ENCODE measurements at places on chromosomes 1 and 21.
A peak's percentile ranks its signal among the peaks of the same experiment; 100 is the strongest.

- no peak for DNase-seq
These were observed 9.5 kb downstream of the CD5L start for GRCh38 chr1:157831968-157832626.

- no peak for DNase-seq
These were observed 3.4 kb upstream of the RNF19B start for GRCh38 chr1:32967888-32968568.

DNA sequence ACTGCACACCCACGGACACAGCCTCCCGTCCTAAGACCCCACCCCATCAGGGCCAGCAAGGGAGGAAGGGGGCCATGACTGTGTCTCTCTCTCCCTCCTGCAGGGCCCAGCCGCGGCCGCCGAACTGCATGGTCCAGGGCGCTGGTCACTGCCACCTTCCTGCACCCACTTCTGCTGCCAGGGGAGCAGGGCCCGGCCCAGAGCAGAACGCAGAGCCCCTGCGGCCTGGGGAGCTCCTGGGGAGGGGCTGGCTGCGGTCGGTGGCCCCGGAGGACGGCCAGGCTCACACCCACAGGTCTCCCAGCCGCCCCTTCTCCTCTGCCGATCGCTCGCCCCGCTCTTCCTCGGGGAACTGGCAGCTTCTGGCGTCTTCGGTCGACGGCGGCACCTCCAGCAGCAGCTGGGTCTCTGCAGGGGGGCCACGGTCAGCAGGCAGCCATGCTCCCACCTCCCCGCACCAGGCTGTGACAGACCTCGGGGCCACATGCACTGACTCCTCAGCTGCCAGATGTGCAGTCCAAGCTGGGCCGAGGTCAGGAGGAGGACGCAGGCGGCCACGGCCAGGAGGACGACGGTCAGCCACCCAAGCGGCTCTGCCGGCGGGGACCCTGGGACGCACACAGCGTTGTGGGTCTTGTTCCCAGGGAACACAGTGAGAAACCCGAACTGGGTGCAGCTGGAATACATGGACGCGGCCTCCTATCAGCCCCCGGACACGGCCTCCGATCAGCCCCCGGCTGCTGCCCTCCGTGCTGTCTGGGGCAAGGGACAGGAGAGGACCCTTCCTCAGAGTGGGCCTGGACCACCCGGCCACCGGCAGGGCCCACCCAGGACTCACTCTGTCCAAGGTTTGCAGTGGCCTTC, 2.6 kb downstream of the TNFRSF18 start:
- no peak for DNase-seq

DNA sequence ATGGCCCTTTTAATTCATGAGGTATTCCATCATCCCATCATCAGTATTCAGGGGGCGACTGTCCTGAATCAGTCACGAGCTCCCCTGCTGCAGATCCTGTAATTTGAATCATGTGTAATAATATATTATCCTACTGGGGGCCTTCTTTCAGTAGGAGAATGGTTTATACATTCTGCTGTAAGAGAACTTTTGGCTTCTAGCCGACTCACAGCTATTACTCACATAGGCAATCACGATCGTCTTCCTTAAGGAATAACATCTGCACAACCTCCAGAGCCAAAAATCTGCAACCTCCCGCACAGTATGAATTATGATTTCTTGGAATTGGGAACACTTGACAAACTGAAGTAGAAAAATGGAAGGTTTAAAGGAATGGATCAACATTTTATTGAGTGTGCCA, 343.0 kb downstream of the USP25 start:
- no peak for DNase-seq

DNA sequence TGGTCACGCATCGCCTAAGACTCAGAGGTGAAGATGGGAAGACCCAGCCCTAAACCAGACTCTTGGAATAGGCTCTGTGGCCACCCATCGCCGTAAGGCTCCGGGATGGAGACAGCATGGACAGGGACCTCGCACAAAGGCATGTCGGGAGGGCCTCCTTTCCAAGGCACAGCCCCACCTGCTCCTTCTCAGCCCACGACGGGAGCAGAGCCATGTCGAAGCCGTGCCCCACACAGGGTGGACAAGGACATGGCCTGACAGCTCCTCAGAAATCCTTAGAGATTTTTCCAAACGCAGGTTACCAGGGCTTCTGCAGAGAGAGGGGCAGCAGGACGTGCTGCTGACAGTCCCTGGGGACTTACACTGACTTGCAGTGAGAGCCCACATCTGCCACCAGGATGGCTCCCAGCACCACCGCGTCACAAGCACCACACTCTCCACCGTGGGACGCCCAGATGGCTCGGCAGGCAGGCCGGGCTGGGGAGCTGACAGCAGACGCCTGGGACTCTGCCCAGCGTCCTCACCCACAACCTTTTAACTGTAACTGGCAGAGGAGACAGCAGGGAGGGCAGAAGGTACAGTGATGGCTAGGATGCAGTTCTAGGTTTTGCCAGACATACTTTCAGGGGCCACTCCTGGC, 12.0 kb downstream of the SSU72 start:
- DNase-seq = no peak

DNA sequence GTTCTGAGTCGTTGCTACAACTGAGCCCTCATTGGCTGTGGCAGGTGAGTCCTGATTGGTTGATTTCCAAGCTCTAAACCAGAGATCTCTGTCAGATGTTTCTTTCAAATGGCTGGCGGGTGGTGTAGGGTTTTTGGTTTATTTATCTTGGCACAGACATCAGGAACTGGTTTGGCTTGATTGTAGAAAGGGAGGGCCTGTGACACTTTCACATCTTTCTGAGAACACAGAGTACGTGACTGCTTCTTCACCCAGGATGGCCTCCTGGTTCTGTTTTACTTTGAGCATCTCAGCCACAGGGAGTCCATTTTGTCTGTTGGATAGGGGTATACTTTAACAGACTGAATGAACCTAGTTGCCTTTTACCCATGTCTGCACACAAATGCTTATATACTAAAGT, 89.4 kb upstream of the GPR52 start:
- no peak for DNase-seq

DNA sequence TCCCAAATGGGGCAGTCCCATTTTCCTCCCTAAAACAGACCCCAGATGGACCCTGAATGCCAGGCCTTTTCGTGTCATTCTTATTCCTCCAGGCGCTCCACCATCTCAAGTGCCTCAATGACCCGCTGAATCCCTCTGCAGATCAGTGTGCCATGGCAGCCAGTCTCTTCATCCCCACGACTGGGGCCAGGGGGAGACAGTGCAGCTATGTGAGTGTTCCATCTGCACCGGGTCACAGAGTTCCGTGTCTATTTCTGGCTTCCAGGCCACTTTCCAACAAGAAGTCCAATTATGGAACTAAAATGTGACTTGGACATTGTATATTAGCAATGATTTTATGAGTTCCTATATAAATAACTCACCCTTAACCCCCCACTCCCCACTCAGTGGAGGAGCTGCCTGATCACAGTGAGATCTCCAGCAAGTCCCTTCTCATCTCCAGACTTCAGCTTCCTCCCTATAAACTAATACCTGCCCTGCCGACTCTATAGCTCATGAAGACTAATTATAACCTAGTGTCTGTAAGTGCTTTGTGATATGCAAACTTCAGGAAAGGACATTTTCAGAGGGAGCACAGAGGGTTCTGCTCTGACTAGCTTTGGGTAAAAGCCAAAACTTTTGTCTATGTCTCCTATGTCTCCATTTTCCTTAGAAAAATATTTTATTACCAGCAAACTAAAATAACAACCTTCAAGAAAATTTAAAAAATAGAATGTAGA, 56.3 kb upstream of the NFASC start:
- no peak for DNase-seq

- DNase-seq = no peak
These were observed 16.0 kb downstream of the ARV1 start for GRCh38 chr1:230994860-230995259.

GRCh38 chr1:200176181-200176580, 148.7 kb downstream of the NR5A2 start:
- DNase-seq = no peak

DNA sequence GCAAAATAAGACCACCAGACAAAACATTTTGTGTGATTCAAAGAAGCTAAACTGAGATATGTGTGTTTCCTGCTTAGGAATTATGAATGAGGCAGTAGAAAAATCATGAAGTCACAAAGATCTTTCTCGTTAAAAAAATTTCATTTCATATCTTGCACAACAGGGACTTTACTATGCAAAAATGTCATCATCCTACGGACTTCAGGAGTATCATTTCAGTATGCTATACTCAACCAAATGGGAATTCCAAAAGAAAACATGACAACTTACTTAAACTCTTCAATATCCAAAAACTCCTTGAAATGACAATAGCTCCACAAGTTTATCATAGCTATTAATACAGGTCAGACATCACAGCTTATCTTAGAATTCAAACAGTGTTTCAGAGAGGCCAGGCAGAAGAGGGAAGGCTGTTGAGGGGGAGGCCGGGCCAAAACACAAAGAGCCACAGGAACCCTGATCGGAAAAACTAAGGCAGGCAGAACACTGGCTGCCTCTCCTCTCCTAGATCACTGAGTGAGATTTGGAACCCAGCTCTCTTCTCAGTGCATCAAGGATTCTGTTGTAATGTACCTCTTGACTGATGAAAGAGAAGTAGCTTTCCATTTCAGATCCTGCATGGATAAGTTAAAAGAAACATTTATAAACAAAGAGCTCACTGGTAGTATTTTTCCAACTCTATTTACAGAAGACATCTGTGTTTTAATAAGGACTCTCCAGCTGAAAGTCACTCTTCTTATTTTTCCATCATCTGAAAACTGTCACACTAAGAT, 66.9 kb downstream of the TESK2 start:
- no peak for DNase-seq

- peak; percentile 88 for DNase-seq
These were observed at the start of gene KCNH1 for GRCh38 chr1:211133836-211134669. Gene KCNH1, minus strand, starts transcription at chr1:211134148. Its CDS starts 203 bp downstream, at chr1:211133945.

DNA sequence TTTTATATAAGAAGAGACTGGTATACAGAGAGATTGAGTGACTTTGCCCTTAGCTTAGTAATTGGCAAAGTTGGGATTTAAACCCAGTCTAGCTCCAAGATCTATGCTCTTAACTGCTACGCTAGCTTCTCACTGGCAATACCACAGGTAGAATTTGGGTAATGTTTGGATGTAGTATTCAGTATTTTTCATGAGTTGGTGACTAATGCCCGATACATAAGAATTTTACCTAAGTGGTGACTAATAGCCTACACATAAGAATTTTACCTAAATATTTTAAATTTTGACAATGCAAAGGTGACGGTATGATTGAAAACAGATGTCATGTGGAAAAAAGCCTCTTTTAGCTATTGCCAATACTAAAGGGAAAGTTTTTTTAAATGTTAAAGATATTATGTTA, 24.3 kb downstream of the GPSM2 start:
- no peak for DNase-seq

DNA sequence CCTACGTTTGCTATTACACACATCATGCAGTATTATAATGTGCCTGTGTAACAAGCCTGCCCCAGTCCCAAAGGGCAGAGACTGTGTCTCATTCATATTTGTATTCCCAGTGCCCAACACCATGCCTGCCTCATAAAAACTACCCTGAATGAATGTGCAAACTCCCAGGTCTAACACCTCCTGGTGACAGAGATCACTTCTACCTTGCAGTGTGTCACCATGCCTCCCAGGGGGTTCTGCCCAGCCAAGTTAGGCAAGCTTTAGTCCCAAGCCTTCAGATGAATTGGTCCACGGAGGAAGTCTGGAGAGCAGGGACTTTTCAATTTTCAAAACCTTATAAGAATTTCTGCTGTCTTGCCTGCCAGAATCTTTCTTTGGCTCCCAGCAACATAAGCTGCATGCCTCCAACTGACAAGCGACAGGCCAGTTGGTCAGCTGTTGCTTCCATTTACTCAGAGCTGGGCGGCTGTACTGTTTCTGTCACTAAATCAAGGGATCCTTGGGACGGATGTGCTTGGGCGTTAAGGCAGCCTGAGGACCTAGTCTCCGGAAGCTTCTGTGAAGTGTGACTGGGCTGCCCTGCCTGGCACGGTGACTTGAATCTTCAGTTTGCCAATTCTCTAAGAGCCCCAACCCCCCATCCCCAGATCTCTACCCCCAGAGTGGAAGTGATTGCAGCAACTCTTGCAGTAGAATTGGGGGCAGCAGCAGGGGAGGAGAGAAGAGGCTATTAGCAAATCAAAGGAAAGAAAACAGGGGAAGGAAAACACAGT, 1.2 kb downstream of the RXRG start:
- peak; percentile 11 for DNase-seq

DNA sequence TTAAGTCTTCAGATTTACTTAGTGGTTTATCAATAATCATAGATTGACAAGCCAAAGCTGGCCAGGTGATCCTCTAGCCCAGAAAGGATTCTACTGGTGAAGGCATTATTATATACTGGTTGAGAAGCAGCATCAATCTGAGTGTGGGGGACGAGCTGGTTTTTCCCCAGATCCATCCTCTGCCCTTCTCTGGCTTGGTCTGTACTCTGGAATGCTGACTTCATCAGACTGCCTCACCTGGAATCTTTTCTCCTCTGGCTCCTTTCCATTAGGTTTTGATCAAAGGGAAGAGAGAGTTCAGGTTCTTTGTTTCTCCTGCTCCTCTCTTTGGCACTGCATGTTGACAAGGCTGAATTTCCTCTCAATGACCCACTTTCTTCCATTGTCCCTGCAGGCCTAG, 93.9 kb downstream of the KCTD3 start:
- no peak for DNase-seq

DNA sequence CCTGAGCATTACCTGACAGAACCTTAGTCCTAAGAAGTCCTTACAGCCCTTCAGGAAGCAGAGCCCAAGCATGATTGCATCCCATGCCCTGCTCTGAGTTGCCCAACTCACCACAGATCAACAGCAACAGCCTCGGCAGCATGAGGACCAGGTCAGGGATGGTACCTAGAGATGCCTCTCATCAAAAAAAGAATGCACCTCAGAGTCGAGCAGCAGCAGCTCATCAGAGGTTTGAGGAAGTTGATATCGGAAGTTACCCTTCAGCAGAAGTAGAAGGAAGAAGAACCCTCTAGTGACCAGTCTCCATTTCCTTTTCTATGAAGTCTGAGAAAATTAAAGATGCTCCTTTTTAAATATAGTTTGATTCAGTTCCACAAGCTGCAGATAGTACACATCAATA, at the start of gene FCRL1:
Gene FCRL1, minus strand, starts transcription at position 225 of the 400 bp plus-strand sequence. Its CDS starts 83 bp downstream, at position 142.
- no peak for DNase-seq

DNA sequence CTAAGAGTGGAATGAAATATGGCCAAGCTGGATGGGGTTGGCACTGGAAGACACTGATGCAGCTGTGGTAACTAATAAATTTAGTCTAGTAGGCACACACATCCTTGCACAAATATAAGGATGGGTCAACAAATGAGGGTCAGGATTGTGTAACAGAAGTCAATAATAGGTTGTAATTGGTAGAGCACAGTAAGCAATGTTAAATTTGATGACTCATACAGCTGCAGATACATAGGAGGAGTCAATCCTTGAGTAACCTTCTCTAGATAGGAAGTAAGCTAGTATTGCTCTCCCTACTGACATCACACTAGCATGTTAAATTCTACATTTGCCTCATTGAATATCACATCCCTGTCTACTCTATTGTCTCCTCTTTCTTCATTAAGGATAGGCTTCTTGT, 332.1 kb downstream of the PTPRC start:
- DNase-seq = no peak

DNA sequence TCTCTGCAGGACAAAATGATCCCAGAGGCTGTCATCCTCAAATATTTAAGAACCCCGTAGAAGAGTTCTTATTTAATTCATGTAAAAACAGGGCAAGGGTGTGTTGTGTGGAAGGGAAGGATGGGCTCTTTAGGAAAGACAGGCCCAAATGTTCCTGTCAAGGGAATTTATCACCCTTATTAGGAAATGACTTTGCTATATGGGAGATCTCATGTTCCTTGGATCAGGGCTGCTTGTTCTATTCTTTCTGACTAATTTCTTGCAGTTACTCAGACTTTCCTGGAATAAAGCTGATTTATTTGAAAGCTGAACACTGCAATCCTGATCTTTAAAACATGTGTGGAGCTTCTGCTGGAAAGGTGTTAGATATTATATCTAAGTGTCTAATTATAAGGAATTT, 72.8 kb downstream of the SELENOF start:
- DNase-seq = no peak

GRCh38 chr1:205936846-205937586, 6.2 kb downstream of the SLC26A9 start:
- no peak for DNase-seq

Data from stimulated activated CD4-positive, alpha-beta T cell treated with anti-CD3 and anti-CD28 coated beads, Interleukin-15, amount 100 ng/mL, for 24 hours (primary cell).